CD4-positive, alpha-beta T cell treated with Interferon alpha-2 for 1 hour (primary cell): ENCODE measurements at places on chromosomes 12 and 14.

- no peak for DNase-seq
These were observed 293.6 kb downstream of the AKAP6 start for GRCh38 chr14:32622742-32623141.

DNA sequence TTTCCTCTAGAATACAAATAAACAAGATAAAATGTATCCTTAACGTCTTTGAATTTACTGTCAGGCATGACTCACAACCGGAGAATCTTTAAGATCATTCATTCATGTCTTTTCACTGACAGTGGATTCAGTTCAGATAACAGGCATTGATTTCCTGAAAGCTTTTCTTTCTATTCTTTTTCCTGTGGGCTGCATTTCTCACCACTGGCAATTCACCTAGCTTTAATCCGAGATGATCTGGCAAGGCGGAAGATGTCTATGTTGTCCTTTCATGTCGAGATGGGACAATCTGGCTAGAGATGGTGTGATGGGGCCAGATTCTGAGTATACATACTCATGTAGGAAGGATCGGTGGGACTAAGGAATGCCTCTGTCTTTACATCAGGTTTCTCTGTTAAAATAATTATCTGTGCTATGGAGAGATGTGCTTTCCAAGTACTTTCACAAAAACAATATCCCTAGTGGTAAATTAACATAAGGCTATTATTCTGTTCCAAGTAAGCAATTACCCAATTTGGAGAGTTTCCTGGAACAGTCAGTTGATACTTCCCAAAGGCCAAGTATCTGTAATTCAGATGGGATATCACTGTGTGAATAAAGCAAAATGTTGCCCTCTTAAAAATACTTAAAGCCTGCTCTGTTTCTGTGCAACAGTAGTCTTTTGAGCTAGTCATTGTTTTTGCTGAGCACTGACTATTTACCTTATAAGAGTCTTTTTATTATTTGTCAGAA lies 17.8 kb downstream of the ACSS3 start:
- no peak for DNase-seq

- DNase-seq: no peak
These were observed 217.6 kb downstream of the TMTC2 start for GRCh38 chr12:82904219-82904790.

DNA sequence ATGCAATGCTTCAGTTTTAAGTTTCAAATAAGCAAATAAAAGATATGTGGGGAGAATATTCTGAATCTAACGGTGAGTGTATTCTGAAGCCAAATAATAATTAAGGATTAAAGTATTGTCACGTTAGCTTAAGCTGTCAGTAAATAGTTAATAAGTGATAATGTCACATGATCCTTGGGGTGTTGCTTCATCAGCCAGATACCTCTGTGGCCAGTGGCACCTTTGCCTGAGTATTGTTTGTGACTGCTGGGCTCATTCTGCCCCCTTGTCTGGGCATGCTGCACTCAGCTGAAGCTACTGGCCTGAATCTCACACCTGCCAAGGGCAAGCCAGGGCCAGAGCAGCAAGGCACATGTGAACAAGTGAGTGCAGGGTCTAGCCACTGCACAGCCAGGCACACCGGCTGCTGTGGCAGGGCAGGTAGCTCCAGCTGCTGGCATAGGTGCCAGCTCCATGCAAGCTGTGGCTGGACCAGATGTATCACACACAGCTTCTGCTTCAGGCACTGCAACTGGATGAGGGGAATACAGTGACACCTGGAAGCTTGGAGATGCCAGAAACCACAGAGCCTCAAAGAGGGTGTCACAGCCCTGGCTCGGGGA lies 739.7 kb downstream of the SLC6A15 start:
- DNase-seq: no peak

DNA sequence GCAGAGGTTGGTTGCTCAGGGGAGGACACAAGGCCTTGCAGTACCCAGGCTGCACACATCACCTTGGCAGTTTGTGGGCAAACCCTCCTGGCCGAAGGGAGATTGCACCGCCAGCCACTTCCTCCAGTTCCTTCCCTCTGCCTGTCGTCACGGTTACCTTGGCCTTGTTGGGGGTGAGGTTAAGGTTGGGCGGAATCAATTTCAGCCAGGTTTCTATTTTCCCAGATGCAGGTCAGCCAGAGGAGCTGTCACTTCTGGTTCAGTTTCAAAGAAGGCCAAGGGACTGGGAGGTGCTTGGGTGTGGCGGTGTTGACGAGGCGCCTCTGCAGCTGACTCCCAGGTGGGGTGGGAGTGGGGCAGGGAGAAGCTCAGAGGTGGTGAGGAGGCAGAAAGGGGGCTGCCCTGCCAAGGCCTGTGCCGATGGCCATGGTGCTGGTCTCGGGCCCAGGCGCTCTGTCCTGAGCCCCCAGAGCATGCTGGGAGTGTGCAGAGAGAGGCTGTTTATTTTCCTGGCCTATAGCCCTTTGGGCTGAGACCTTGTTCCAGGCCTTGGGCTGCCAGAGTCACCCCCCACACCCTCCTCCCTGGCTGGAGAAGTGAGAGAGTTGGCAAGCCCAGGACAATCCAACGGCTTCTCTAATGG lies 31.4 kb downstream of the JDP2 start:
- DNase-seq: peak; percentile 7

- DNase-seq: no peak
These were observed 8.8 kb downstream of the VRK1 start for GRCh38 chr14:96805956-96806355.

GRCh38 chr12:52013626-52014310 lies 7.0 kb downstream of the TAMALIN start:
- DNase-seq: no peak

DNA sequence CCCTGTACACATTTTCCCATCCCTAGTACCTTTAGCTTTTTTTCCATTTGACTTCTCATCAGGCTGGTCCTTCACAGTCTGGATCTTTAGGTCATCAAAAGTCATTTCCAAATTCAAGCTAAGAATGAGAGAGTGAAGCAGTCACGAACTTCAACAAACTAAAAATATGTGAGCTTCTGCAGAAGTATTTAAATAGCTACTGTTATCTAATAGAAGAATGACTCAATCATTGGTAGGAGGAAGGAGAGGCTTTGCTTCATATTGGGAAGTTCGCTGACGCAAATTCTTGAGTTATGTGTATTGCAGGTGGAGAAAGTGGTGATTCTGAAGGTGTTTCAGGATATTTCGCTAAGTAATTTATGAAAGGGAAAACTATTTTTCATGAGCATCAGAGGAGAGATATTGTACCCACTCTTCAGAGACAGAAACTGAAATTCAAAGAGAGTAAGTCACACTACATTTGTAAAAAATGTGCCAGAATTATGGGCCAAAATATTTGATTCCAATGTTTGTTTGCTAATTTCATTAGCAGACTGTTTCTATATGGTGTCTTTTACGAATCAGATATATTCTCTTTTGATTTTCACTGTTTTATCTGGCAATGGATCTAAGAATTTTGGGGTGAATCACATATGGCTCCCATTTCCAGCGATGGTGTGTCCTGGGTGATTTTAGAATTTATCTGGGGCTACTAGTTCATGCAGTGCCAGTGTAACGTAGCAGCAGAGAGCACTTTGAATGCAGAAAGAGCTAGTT lies at the start of gene OLR1:
OLR1 (minus strand) TSS at position 160 of the 756 bp plus-strand sequence; CDS start at position 105, 55 bp downstream.
- no peak for DNase-seq

DNA sequence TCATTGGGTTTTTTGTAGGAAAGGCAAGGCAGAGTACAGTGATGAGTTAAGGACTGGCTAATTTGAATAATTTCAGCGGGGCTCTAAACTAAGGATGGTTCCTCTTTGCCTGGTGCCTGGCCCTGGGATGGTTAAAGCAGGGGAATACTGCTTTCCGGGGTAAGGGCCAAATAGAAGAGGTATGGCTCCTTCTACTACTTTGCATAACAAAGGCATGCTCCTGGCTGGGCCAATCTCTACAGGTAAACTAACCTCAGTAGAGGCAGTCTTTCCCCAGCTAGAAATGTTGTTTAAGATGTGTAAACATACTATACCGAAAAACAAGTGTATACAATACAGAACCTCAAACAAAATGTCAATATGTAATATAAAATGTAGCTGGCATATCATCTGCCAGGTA lies 1239.0 kb downstream of the SLC16A7 start:
- no peak for DNase-seq

GRCh38 chr12:100820314-100820713 lies 25.7 kb downstream of the ANO4 start:
- DNase-seq: no peak

DNA sequence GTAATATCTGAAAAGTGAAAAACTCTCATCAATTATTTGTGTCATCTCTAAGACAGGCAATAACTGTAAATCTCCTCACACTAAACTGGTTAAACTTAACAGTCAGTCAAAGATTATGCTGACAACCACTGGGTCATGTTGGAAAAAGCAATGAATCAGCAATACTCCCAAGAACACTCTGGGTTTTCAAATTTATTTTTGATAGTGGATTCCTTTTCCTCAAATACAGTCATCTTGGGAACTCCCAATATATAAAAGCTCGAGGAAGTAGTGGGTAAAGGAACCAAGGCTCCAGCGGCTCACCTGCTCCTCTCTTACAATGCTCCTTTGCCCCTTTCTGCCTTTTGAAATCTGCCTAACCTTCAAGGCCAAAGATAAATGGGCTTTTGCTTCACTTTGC lies 70.0 kb downstream of the ARMH4 start:
- DNase-seq: no peak

- DNase-seq: no peak
These were observed 39.2 kb downstream of the RASSF3 start for GRCh38 chr12:64649487-64649886.

DNA sequence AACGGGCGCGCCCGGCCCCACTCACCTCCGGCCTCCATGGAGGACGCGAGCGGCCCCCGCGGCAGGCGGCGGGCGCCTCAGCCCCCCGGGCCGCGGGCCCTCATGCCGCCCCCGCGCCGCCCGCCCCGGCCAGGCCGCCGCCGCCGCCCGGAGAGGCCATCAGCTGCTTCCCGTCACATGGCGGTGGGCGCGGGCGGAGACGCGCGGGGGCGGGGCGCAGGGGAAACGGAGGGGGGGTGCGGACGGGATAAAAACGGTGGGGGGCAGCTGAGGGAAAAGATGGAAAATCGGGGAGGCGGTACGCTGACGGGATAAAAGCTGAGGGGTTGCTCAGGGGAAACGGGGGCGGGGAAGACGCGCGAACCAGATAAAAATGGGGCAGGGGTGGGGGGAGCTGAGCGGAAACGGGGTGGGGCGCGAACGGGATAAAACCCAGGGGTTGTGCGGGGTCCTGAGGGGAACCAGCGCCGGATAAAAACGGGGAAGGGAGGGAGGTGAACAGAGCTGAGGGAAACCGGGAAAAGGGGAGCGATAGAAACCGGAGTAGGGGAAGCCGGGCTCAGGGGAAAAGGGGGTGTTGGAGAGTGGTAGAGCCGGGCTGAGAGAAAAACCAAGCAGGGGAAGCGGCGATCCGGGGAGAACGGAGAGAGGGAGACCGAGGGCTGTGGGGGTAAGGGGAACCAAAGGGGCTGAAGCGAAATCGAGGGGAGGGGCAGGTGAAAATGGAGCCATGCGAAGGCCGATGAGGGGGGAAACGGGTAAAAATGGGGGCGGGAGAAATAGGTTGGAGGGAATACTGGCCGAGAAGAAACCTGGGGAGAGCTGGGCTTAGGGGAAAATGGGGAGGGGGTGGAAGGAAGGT lies at the start of gene WSB2:
WSB2 (minus strand) TSS at position 169 of the 862 bp plus-strand sequence; CDS start at position 38, 131 bp downstream.
- DNase-seq: peak; percentile 26

DNA sequence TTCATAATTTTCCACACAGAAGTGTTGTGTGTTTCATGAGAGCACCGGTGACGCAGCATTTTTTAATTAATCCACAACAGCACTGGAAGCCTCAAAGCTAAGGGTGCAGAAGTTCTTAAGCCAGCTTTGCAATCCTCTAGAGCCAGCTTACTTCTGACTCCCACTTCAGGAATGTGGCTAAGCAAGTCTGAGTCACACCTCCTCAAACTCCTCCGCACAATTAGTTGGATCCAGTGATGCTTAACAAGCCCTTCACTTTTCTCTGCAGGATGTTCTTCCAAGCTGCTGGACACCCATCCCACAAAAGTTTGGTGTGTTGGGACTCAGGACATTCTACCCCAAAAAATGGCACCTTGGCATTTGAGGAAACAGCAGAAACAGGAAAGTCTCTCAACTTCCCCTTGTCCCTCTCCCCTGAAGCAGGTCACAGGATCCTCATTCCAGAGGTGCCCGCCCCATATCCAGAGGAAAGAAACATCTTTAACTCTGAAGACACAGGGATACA lies 210.0 kb downstream of the PPM1H start:
- no peak for DNase-seq

- DNase-seq: no peak
These were observed 40.5 kb downstream of the KRT80 start for GRCh38 chr12:52151153-52151836.

DNA sequence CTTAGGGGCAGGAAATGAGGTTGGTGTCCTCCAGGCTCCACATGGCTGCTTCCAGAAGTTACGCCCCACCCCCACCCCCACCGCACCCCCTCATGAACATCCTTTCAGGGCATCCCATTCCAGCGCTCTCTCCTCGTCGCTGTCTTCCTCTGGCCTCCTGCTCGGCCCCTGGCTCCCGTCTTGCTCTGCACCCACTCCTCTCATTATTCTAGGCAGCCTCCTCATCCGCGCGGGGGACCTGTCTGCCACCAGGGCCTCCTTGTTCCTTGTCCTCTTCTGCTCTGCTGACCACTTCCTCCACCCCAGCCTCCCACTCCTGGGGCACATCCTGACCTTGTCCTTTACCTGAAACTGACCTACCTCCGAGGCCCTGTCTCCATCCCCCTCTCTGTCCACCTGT lies 29.8 kb upstream of the PLEKHG6 start:
- DNase-seq: no peak

DNA sequence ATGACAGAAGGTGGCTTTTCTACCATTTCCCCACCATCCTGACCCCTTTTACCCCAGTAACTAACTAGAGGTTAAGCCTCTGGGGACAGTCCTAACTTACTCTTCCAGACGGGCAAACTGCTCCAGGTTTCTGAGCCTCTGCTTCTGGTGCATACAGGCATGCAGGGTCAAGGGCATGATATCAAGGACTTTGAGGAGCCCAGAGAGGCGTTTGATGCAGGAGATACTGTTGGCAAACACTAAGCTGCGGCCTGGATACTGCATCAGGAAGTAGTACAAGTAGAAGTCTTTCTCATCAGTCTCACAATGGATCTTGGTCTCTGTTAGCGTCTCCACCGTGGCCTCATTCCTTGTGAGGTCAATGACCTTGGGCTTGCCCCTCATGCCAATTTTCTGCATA lies 21.0 kb downstream of the DDX24 start:
- no peak for DNase-seq

- DNase-seq: no peak
These were observed 25.6 kb upstream of the UBC start for GRCh38 chr12:124940143-124940392.

- DNase-seq: no peak
These were observed 20.8 kb downstream of the MLXIP start for GRCh38 chr12:122099280-122099749.

DNA sequence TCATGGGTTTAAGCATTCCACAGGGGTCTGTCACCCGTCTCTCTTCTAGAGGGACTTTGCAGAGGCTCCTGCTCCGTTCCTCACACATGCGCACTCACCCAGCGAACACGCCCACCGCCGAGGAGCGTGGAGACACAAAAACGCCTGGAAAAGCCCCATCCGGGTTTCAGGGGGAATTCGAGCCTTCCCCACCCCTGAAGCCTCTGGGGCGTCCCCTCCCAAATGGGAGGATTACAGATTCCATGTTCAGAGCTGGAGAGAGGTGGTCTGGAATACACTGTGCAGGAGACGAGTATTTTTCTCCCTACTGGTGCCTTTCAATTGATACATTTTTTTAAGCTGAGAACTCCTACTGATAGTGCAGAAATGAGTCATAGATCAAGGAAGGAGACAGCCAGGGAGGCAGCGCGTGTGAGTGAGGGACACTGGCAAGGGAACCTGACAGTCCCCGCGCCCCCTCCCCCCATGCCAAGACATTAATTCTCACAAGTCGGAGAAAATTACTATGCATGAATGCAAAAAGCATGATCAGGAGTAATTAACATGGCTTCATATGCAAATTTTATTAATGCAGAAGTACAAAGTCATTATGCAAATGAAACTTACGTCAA lies 36.9 kb downstream of the BCL11B start:
- DNase-seq: peak; percentile 69
